Caco-2 (cell line): ENCODE measurements at places on chromosomes 3 and 15.
A peak's percentile ranks its signal among the peaks of the same experiment; 100 is the strongest.

- H3K36me3 ChIP-seq, result no peaks in the 10 kb centered on the region; the same call in none of the 2 replicates
- no peaks in the 10 kb centered on the region for H3K4me1 ChIP-seq
- DNase-seq, result no peak
- H3K4me3 ChIP-seq, result no peak overlapping the region
Measured at GRCh38 chr15:62777671-62778070, 264.9 kb upstream of the TPM1 start.

DNA sequence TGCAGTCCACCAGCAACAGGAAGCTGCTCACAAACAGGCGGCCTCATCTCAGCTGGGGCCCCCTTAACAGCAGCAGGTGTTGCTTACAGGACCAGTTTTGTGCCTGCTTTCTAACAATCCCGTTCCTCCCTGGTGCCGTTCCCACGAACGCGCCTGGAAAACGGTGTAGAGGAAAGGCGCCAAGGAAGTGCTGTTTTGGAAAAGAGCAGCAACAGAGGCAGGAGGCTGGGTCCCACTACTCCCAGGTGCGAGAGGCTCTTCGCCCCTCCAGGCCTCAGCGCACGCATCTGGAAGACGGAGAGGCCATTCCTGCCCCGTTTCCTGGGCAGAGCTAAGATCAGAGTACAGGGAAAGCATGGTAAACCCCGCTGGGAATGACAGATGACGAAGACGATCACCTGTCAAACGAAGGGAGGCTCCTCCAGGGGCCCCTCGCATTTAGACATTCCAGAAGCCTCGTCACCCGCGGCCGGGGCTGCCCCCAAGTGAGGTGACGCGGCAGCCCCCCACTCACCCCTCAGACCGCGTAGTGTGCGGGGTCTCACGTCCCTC, 603 bp downstream of the SCAPER start:
- peaks cover 34% of the 10 kb centered on the region for H3K4me1 ChIP-seq
- no peaks in the 10 kb centered on the region for H3K36me3 ChIP-seq
- no peaks in the 10 kb centered on the region for H3K27me3 ChIP-seq
- DNase-seq, result peak; percentile 71
- H3K27ac ChIP-seq, result peak overlapping the region; percentile 94

DNA sequence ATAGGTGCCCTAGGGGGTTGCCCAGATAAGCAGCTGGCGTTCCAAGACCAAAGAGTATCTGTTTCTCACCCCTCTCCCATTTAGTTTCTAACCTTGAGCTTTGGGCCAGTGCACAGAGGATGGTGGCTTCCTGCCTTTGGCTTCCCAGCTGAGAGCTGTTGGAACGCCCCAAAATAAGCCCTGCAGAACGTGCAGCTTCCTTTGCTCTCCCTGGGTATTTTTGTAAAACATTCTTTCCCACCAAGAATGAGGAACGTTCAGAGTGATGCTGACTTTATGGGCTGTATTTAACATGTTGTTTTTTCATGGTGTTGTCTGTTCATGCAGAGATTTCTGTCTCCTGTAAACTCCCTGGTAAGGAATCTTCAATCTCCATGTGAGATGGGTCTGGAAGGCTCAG, 63.8 kb downstream of the LPP start:
- H3K27ac ChIP-seq, result no peak overlapping the region
- no peak for DNase-seq
- H3K4me1 ChIP-seq, result peaks cover 61% of the 10 kb centered on the region
- H3K36me3 ChIP-seq, result no peaks in the 10 kb centered on the region; the same call in 1 of the 2 replicates

- H3K4me1 ChIP-seq, result peaks cover under 1% of the 10 kb centered on the region; the same call in 1 of the 2 replicates
- H3K36me3 ChIP-seq, result peaks cover under 1% of the 10 kb centered on the region; the same call in 1 of the 2 replicates
- no peak overlapping the region for H3K4me3 ChIP-seq
- no peaks in the 10 kb centered on the region for H3K27me3 ChIP-seq
- peak overlapping the region; percentile 36 for H3K27ac ChIP-seq
Measured at GRCh38 chr15:74794970-74795349, 13.1 kb downstream of the CSK start.

GRCh38 chr3:192917404-192918274, at the start of gene MB21D2:
Gene MB21D2 (minus strand): TSS chr3:192917856. CDS start chr3:192917840, 16 bp downstream.
- no peaks in the 10 kb centered on the region for H3K27me3 ChIP-seq
- peaks cover 39% of the 10 kb centered on the region for H3K4me1 ChIP-seq
- peak; percentile 86 for DNase-seq

DNA sequence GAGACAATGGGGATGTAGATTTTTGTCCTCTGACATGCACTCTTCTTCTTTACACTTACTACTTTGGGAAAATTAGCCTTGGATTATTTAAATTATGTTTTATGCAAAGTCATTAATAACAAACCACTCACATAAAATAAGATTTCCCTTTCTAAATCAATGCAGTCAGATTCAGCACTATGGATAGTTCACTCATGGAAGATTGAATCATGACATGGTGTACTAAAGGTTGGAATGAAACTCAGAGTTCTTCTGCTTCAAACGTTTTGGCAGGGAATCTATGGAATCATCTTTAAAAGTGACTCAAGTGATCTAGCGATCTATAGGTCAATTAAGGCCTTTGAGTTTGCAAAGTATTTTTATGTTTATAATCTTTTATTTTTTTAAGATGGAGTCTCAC, 154.3 kb downstream of the KCNMB2 start:
- no peaks in the 10 kb centered on the region for H3K4me1 ChIP-seq
- H3K36me3 ChIP-seq, result no peaks in the 10 kb centered on the region
- no peak overlapping the region for H3K4me3 ChIP-seq
- H3K27ac ChIP-seq, result no peak overlapping the region

- H3K4me1 ChIP-seq, result peaks cover 24% of the 10 kb centered on the region
- no peak overlapping the region for H3K4me3 ChIP-seq
- H3K27me3 ChIP-seq, result no peaks in the 10 kb centered on the region
- peak; percentile 55 for DNase-seq
- H3K27ac ChIP-seq, result peak overlapping the region; percentile 20
Measured at GRCh38 chr3:34001022-34001421, 202.6 kb downstream of the PDCD6IP start.

GRCh38 chr15:67050062-67050461, 15.3 kb upstream of the SMAD3 start:
- peak overlapping the region; percentile 92 for H3K27ac ChIP-seq

DNA sequence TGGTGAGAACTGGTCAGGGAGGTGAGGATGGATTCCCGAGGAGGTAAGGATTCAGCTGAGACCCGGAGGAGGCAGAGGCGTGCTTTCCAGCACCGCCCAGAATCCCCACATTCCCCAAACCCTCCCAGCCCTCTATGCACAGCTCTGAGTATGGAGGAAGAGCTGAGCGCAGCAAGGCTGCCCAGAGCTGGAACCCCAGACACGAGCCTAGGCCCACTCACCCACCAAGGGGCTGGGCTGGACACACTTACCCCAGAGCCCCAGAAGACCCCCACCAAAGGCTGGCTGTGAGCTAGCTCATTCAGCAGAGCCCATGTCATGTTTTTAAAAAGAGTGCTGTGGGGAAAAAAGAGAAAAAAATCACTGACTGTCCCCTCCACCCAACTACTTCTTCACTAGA, 271.5 kb downstream of the XXYLT1 start:
- H3K4me1 ChIP-seq, result peaks cover 21% of the 10 kb centered on the region
- H3K27ac ChIP-seq, result no peak overlapping the region
- no peak for DNase-seq
- H3K36me3 ChIP-seq, result no peaks in the 10 kb centered on the region
- H3K27me3 ChIP-seq, result no peaks in the 10 kb centered on the region

GRCh38 chr3:122843604-122844003, 48.7 kb downstream of the SLC49A4 start:
- no peaks in the 10 kb centered on the region for H3K36me3 ChIP-seq
- H3K4me3 ChIP-seq, result no peak overlapping the region
- DNase-seq, result no peak
- H3K27me3 ChIP-seq, result no peaks in the 10 kb centered on the region

- no peak for DNase-seq
- H3K27me3 ChIP-seq, result no peaks in the 10 kb centered on the region
- H3K36me3 ChIP-seq, result no peaks in the 10 kb centered on the region
- no peak overlapping the region for H3K27ac ChIP-seq
- no peak overlapping the region for H3K4me3 ChIP-seq
Measured at GRCh38 chr3:128201158-128201755, 48.0 kb downstream of the EEFSEC start.

DNA sequence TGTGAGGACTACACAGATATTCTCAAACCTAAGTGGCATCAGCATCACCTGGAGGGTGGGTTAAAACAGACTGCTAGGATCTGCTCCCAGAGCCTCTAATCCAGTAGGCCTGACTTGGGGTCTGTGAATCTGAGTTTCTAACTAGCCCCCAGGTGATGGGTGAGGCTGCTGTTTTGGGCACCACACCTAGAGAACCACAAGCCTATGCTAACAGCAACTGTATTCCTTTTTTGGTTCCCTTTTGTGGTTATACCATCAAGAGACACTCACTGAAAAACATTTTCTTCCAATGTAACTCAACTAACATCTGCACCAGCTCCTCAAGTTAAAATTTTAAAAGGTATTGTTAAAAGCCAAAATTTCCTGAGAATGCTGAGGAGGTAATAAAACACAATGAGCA, 16.0 kb downstream of the WDR82 start:
- H3K27ac ChIP-seq, result no peak overlapping the region
- H3K36me3 ChIP-seq, result peaks cover 2% of the 10 kb centered on the region
- no peak overlapping the region for H3K4me3 ChIP-seq
- no peak for DNase-seq

DNA sequence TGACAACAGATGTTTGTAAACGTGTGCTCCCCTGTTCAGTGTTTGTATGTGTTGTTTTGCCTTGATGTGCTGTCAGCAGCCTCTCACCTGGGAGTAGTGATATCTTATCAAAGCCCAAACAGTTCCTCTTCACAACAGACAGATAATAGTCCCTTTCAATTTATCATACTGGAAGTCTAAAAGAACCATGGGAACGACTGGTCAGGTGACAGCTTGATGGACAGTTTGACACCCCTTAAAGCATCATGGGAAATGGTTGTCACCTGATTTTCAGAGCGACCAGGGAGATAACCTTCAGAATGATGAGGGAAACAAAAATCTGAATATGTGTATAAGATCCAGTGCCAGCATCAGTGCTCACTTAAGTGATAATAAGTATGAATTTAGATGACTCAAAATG, 146.3 kb upstream of the SOX2 start:
- H3K4me3 ChIP-seq, result no peak overlapping the region
- no peaks in the 10 kb centered on the region for H3K27me3 ChIP-seq
- no peak for DNase-seq
- H3K36me3 ChIP-seq, result no peaks in the 10 kb centered on the region
- no peak overlapping the region for H3K27ac ChIP-seq
- no peaks in the 10 kb centered on the region for H3K4me1 ChIP-seq

- no peaks in the 10 kb centered on the region for H3K36me3 ChIP-seq
- no peaks in the 10 kb centered on the region for H3K27me3 ChIP-seq
- no peak overlapping the region for H3K4me3 ChIP-seq
- DNase-seq, result no peak
- no peak overlapping the region for H3K27ac ChIP-seq
Measured at GRCh38 chr3:141212555-141212954, 19.1 kb upstream of the PXYLP1 start.

GRCh38 chr3:177751770-177752169, 554.5 kb upstream of the TBL1XR1 start:
- no peak overlapping the region for H3K27ac ChIP-seq
- no peaks in the 10 kb centered on the region for H3K36me3 ChIP-seq
- H3K4me3 ChIP-seq, result no peak overlapping the region
- H3K27me3 ChIP-seq, result no peaks in the 10 kb centered on the region
- DNase-seq, result no peak

DNA sequence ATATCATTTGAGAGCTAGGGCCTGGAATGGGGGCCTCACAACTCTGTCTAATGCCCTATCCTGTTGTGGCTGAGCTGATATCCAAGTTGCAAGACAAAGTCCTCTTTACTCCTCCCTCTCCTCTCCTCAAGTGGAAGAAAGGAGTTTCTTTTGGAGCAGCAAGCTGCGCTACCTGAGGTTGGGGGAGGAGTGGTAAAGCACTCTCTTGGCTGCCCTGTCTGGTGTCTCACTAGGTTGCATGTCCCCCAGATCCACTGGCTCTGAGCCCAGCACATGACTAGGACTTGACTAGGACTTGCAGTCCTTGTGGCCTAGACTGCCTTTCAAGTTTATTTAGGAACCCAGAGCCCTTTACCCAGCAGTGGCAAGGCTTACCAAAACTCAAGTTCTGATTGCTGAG, 141.1 kb upstream of the SETMAR start:
- no peaks in the 10 kb centered on the region for H3K27me3 ChIP-seq
- no peak overlapping the region for H3K4me3 ChIP-seq
- no peak for DNase-seq
- H3K27ac ChIP-seq, result no peak overlapping the region
- H3K4me1 ChIP-seq, result no peaks in the 10 kb centered on the region

GRCh38 chr3:123026565-123027291, 835 bp downstream of the SEMA5B start:
- peaks cover 3% of the 10 kb centered on the region for H3K27me3 ChIP-seq
- H3K27ac ChIP-seq, result no peak overlapping the region
- H3K4me3 ChIP-seq, result peak overlapping the region; percentile 58
- DNase-seq, result peak; percentile 35
- no peaks in the 10 kb centered on the region for H3K36me3 ChIP-seq

- H3K4me3 ChIP-seq, result no peak overlapping the region
- no peaks in the 10 kb centered on the region for H3K36me3 ChIP-seq
- H3K27ac ChIP-seq, result no peak overlapping the region
- H3K4me1 ChIP-seq, result no peaks in the 10 kb centered on the region
- no peaks in the 10 kb centered on the region for H3K27me3 ChIP-seq
Measured at GRCh38 chr3:25033407-25034029, 394.5 kb upstream of the RARB start.

- H3K4me3 ChIP-seq, result no peak overlapping the region
- H3K27ac ChIP-seq, result no peak overlapping the region
- DNase-seq, result no peak
- no peaks in the 10 kb centered on the region for H3K4me1 ChIP-seq
Measured at GRCh38 chr3:138325990-138326389, 3.7 kb downstream of the NME9 start.

- no peak overlapping the region for H3K4me3 ChIP-seq
- no peak overlapping the region for H3K27ac ChIP-seq
- peak; percentile 8 for DNase-seq
- no peaks in the 10 kb centered on the region for H3K36me3 ChIP-seq
- no peaks in the 10 kb centered on the region for H3K27me3 ChIP-seq
- no peaks in the 10 kb centered on the region for H3K4me1 ChIP-seq
Measured at GRCh38 chr15:48084759-48085590, 35.8 kb upstream of the SLC24A5 start.

GRCh38 chr3:193140381-193140780, 100.6 kb upstream of the PLAAT1 start:
- no peak overlapping the region for H3K27ac ChIP-seq
- no peaks in the 10 kb centered on the region for H3K27me3 ChIP-seq
- H3K4me3 ChIP-seq, result no peak overlapping the region
- DNase-seq, result no peak
- H3K36me3 ChIP-seq, result no peaks in the 10 kb centered on the region

DNA sequence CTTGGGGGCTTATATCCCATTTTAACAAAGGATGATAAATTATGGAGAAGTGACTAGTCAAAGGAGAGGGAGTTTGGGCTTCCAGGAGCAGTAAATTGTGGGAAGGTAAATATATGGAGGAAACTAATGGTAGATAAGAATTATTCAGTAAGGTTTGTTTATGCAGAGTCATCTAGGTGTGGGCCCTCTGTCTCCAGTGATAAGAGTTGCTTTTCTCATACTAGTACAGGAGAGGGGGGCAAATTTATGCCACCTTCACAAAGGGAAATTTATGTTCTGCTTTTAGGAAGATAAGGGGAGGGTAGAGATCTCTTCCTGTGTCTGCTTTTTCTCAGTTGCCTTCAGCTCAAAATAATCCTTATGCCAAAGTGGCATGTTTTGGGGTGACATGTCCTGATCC, 383.7 kb upstream of the PPP2R3A start:
- no peaks in the 10 kb centered on the region for H3K4me1 ChIP-seq
- H3K36me3 ChIP-seq, result no peaks in the 10 kb centered on the region
- DNase-seq, result no peak
- no peaks in the 10 kb centered on the region for H3K27me3 ChIP-seq
- H3K27ac ChIP-seq, result no peak overlapping the region
- H3K4me3 ChIP-seq, result no peak overlapping the region

- H3K27ac ChIP-seq, result no peak overlapping the region
- no peaks in the 10 kb centered on the region for H3K36me3 ChIP-seq
- no peak overlapping the region for H3K4me3 ChIP-seq
- DNase-seq, result no peak
Measured at GRCh38 chr3:139642996-139643395, 34.8 kb downstream of the NMNAT3 start.
